ENCODE measurements at places on chromosomes 1 and 21. TPM values are rescaled to one million over a fixed set of nuclear protein-coding genes. Genes with fewer than 3 reads are reported as not detected.

GRCh38 chr1:59445040-59445439 is 148.1 kb downstream of the FGGY start:
- H3K4me1 ChIP-seq: peaks cover 23% of the 10 kb centered on the region
- H3K4me3 ChIP-seq: no peak overlapping the region
- H3K27me3 ChIP-seq: no peaks in the 10 kb centered on the region
- no peaks in the 10 kb centered on the region for H3K36me3 ChIP-seq
- H3K27ac ChIP-seq: no peak overlapping the region
- DNase-seq: no peak

- no peaks in the 10 kb centered on the region for H3K4me1 ChIP-seq
- no peaks in the 10 kb centered on the region for H3K36me3 ChIP-seq
- DNase-seq: no peak
- H3K27me3 ChIP-seq: no peaks in the 10 kb centered on the region
- H3K27ac ChIP-seq: no peak overlapping the region
- no peak overlapping the region for H3K4me3 ChIP-seq
Observed at GRCh38 chr1:69055194-69055593, 512.5 kb upstream of the LRRC7 start.

DNA sequence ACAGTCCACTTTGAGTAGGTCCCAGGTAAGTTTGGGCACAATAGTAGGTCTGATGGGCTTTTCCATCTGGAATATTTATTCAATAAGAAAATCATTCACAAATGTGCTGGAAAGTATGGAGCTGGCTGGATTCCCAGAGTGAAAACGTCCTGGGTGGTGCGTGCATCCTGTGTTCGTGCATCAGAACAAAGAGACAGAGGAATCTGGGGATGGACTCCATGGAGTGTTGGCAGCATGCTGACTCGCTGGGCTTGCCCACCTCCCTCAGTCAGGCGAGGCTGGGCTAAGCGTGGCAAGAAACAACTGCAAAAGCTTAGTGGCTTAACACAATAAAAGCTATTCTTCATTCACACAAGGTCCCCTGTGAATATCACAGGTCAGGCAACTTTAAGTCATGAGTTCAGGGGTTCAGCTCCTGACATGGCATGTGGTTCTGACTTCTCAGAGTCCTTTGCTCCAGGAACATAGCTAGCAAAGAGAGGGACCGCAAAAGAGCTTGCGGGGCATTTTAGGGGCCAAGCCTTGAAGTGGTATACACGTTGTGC is 151.6 kb upstream of the ZNF644 start:
- H3K36me3 ChIP-seq: no peaks in the 10 kb centered on the region
- no peak for DNase-seq
- no peak overlapping the region for H3K4me3 ChIP-seq
- peaks cover 2% of the 10 kb centered on the region for H3K27me3 ChIP-seq
- no peak overlapping the region for H3K27ac ChIP-seq
- H3K4me1 ChIP-seq: peaks cover 9% of the 10 kb centered on the region

GRCh38 chr1:194289569-194290266 is 1103.3 kb upstream of the B3GALT2 start:
- no peaks in the 10 kb centered on the region for H3K36me3 ChIP-seq
- H3K27ac ChIP-seq: no peak overlapping the region
- H3K4me1 ChIP-seq: no peaks in the 10 kb centered on the region
- no peak overlapping the region for H3K4me3 ChIP-seq
- no peaks in the 10 kb centered on the region for H3K27me3 ChIP-seq

DNA sequence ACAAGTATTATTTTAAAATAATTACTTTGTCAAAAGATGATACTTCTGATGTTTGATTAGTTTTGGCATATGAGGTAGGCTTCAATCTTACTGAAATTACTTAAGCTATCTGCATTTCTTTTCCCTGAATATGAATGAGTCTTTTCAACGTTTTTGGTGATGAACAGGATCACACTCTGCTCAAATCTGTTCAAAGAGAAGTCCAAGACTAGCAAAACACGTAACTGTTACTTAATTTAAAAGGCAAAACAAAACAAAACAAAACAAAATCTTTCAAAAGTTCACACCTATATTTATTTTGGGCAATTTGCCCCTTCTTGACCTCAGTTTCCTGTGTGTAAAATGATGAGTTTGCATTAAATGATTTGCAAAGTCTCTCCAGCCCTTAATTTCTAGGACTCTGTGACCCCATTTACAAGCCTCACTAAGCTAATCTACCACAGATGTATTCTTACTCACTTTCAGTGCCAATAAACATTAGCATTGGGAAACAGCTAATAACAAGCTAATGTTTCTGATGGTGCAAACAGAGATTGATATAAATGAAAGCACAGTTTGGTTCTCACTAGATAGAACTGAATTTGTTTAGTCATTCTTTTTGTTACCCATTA is 865.4 kb downstream of the LTN1 start:
- H3K36me3 ChIP-seq: no peaks in the 10 kb centered on the region
- H3K4me1 ChIP-seq: no peaks in the 10 kb centered on the region
- no peak overlapping the region for H3K4me3 ChIP-seq
- DNase-seq: no peak

DNA sequence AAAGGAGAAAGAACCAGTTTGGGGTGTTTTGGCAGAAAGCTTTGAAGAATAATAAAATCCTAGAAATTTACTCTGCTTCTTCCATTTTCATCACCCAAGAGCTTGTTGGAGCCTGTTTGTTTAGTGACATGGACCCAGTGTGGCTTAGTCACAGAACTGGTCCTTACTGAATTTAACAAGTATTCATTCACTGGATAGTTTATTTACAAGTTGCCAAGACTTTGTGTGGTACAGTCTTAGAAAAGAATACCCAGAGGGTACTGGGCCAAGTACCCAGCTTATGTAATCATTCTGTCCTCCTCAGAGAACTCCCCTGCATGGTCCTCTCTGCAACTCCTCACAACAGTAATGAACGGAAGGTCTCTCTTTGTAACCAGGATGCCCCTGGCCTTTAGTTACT is 16.4 kb downstream of the RAB4A start:
- peaks cover 13% of the 10 kb centered on the region for H3K4me1 ChIP-seq
- no peak overlapping the region for H3K4me3 ChIP-seq
- no peak for DNase-seq
- peaks cover 15% of the 10 kb centered on the region for H3K36me3 ChIP-seq
- H3K27ac ChIP-seq: no peak overlapping the region

- no peak overlapping the region for H3K4me3 ChIP-seq
- no peak overlapping the region for H3K27ac ChIP-seq
- peaks cover 22% of the 10 kb centered on the region for H3K4me1 ChIP-seq
Observed at GRCh38 chr1:154716011-154716410, 108.0 kb upstream of the ADAR start.

DNA sequence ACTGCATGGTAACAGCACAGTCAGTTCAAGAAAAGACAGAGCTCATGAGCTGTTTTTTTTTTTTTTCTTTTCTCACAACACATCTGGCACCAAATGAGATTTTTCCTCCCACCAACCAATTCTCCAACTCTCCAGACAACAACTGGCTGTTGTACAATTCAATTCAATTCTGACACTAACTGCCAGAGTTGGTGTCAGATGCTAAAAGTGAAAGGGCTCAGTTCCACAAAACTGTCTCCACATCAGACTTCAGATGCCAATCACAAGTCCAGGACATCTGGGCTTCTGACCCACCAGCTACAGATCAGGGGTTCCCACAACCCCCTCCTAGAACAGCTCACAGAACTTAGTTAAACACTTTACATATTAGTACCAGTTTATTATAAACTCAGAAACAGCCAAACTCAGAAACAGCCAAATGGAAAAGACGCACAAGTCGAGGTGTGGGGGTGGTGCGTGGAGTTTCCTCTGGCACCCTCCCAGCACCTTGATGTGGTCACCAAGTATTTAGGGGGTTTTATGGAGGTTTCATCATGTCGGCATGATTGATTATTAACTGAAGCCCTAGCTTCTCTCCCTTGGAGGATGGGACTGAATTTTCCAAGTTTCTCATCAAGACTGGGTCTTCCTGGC is 39.2 kb upstream of the LRRC8D start:
- DNase-seq: no peak
- H3K27me3 ChIP-seq: no peaks in the 10 kb centered on the region
- H3K4me1 ChIP-seq: peaks cover 4% of the 10 kb centered on the region
- H3K36me3 ChIP-seq: no peaks in the 10 kb centered on the region
- no peak overlapping the region for H3K4me3 ChIP-seq

DNA sequence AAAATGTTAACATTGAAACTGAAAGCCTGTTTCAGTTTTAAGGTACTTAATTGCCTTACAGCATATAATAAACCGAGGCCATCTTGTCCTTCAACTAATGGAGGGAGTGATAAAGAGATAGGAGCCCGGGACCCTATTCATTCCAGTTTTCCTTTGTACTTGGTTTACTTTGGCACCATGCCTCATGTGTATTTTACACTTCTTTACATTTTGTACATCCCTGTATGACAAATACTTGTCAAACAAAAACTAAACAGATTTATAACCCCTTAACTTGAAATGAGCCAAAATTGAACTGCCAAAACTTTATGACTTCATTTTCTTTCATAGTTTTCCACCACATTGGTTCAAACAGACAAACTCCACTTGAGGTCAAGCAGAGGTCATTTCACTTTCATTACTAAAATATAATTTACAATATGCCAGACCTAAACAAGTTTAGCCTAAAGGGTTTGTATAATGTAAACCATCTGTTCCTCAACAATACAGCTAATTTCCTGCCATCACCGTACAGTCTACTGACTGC is 30.9 kb upstream of the UBE2U start:
- DNase-seq: no peak
- no peaks in the 10 kb centered on the region for H3K27me3 ChIP-seq
- H3K4me1 ChIP-seq: no peaks in the 10 kb centered on the region
- H3K4me3 ChIP-seq: no peak overlapping the region

GRCh38 chr1:209577346-209577745 is 6.2 kb upstream of the CAMK1G start:
- no peak overlapping the region for H3K27ac ChIP-seq
- H3K4me1 ChIP-seq: no peaks in the 10 kb centered on the region
- no peak for DNase-seq

GRCh38 chr1:89692601-89693521 is 59.9 kb downstream of the LRRC8C start:
- H3K4me1 ChIP-seq: peaks cover 25% of the 10 kb centered on the region
- DNase-seq: no peak
- peaks cover 4% of the 10 kb centered on the region for H3K36me3 ChIP-seq
- no peaks in the 10 kb centered on the region for H3K27me3 ChIP-seq
- H3K27ac ChIP-seq: peak overlapping the region; percentile 40
- no peak overlapping the region for H3K4me3 ChIP-seq

GRCh38 chr1:203584035-203584434 is 42.6 kb upstream of the ATP2B4 start:
- H3K36me3 ChIP-seq: no peaks in the 10 kb centered on the region
- no peak overlapping the region for H3K4me3 ChIP-seq
- H3K27me3 ChIP-seq: no peaks in the 10 kb centered on the region
- H3K4me1 ChIP-seq: peaks cover 10% of the 10 kb centered on the region
- no peak overlapping the region for H3K27ac ChIP-seq

GRCh38 chr1:75234562-75234961 is 100.4 kb downstream of the LHX8 start:
- H3K27ac ChIP-seq: no peak overlapping the region
- no peak for DNase-seq
- H3K4me3 ChIP-seq: no peak overlapping the region
- no peaks in the 10 kb centered on the region for H3K27me3 ChIP-seq
- H3K36me3 ChIP-seq: no peaks in the 10 kb centered on the region

GRCh38 chr1:106049595-106049994 is 1006.9 kb upstream of the PRMT6 start:
- DNase-seq: no peak
- H3K27ac ChIP-seq: no peak overlapping the region
- no peaks in the 10 kb centered on the region for H3K4me1 ChIP-seq
- H3K27me3 ChIP-seq: no peaks in the 10 kb centered on the region
- no peaks in the 10 kb centered on the region for H3K36me3 ChIP-seq

GRCh38 chr1:236204656-236205055 is 62.3 kb downstream of the GPR137B start:
- DNase-seq: no peak
- peaks cover 49% of the 10 kb centered on the region for H3K36me3 ChIP-seq
- H3K27me3 ChIP-seq: no peaks in the 10 kb centered on the region
- peaks cover 26% of the 10 kb centered on the region for H3K4me1 ChIP-seq
- H3K4me3 ChIP-seq: no peak overlapping the region
- no peak overlapping the region for H3K27ac ChIP-seq

- H3K27me3 ChIP-seq: no peaks in the 10 kb centered on the region
- no peak within 1 kb of the TSS for H3K4me3 ChIP-seq
- H3K36me3 ChIP-seq: no peaks in the 10 kb centered on the region
- no peak within 1 kb of the TSS for H3K27ac ChIP-seq
- DNase-seq: no peak
Observed at GRCh38 chr1:186461014-186461413, at the start of gene PDC. PDC (minus strand) TSS chr1:186461114; CDS start chr1:186449459, 11,655 bp downstream.

GRCh38 chr1:94039871-94040569 is 80.9 kb downstream of the ABCA4 start:
- H3K4me1 ChIP-seq: peaks cover 14% of the 10 kb centered on the region
- H3K4me3 ChIP-seq: no peak overlapping the region
- no peaks in the 10 kb centered on the region for H3K27me3 ChIP-seq
- no peak for DNase-seq
- no peaks in the 10 kb centered on the region for H3K36me3 ChIP-seq

DNA sequence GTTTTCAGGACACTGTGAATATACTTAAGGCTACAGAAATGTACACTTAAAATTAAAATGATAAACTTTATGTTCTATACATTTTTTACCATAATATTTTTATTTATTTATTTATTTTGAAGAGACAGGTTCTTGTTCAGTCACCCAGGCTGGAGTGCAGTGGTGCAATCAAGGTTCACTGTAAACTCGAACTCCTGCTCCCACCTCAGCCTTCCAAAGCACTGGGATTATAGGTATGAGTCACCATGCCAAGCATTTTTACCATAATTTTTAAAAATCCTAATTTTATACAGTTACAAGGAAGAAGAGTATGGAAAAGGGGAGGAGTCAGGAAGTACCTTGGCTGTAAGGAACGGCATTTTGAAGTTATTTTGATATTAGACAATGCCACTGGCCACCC is 23.6 kb upstream of the ANGPTL3 start:
- peaks cover 5% of the 10 kb centered on the region for H3K4me1 ChIP-seq
- H3K27me3 ChIP-seq: no peaks in the 10 kb centered on the region
- DNase-seq: no peak
- peaks cover 37% of the 10 kb centered on the region for H3K36me3 ChIP-seq
- H3K27ac ChIP-seq: no peak overlapping the region

DNA sequence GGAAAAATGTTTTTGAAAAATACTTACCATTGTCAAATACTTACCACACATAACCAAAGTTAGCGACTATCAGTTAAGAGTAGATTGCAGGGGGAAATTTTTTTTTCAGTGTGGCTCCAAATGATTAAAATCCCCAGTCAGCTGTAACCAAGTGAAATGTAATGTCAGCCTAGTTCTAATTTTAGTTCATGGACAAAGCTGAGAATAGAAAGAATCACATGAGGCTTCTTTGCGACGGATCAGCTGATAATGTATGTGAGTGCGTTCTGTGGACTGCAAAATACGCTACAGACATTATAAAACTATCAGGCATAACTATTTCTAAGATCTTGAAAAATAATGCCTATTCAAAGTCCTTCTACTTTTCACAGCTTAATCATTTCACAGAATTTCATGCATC is at the start of gene LRRC39:
LRRC39 (minus strand) TSS at position 166 of the 400 bp plus-strand sequence. CDS start 9,740 bp downstream, outside the sequence.
- H3K4me3 ChIP-seq: no peak within 1 kb of the TSS
- no peaks in the 10 kb centered on the region for H3K27me3 ChIP-seq
- H3K27ac ChIP-seq: no peak within 1 kb of the TSS
- no peaks in the 10 kb centered on the region for H3K4me1 ChIP-seq

The DENND2D gene
- not detected for total RNA-seq

The CHRNB2 gene
- total RNA-seq: 8.7 TPM

The COL24A1 gene
- 0.20 TPM for total RNA-seq

The SYTL1 gene
- total RNA-seq: 0.72 TPM

Data from neural crest cell (in vitro differentiated cells).